ENCODE measurements at places on chromosomes 3 and 15.

- no peak for DNase-seq
Observed at GRCh38 chr3:20652231-20652986, 466.4 kb upstream of the SGO1 start.

DNA sequence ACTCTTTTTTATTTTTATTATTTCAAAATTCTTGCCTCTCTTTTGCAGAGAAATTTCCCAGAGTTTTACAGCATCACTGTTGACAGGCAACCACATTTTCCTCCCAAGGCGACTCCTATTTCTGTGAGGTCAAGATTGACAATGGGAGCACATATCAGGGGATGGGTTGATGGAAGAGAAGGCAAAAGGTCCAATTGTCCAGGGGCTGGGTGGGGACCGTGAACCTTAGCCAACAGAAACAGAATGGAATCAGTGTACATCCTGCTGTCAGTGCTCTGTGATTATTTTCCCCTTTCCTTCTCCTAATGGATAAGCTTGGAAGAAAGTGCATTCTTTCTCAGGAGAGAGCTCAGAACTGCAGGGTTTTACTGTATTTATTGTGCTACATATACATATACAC is 42.4 kb downstream of the CNTN6 start:
- no peak for DNase-seq

DNA sequence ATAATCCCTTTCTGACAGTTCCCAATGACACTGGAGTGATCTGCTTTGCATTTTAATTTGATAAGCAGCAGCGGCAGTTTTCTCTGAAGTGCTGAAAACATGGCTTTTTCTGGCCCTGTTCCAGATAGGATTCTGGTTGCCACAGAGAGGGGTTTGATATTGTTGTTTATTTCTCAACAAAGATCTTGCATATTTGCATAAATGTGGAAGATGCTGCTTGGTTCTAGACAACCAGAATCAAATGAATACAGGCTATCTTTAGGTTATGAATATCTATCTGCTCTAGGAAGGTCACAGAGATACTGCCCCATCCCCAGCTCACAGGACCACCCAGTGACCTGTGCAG is 137.1 kb downstream of the ZNF609 start:
- DNase-seq, result no peak

GRCh38 chr3:127706312-127706711 is 33.6 kb downstream of the ABTB1 start:
- DNase-seq, result no peak

- DNase-seq, result no peak
Observed at GRCh38 chr3:16508591-16508995, 4.9 kb downstream of the RFTN1 start.

- peak; percentile 81 for DNase-seq
Observed at GRCh38 chr3:61155701-61156292, 95.5 kb downstream of the FHIT start.

GRCh38 chr15:80442728-80443403 is 38.7 kb downstream of the ARNT2 start:
- no peak for DNase-seq

DNA sequence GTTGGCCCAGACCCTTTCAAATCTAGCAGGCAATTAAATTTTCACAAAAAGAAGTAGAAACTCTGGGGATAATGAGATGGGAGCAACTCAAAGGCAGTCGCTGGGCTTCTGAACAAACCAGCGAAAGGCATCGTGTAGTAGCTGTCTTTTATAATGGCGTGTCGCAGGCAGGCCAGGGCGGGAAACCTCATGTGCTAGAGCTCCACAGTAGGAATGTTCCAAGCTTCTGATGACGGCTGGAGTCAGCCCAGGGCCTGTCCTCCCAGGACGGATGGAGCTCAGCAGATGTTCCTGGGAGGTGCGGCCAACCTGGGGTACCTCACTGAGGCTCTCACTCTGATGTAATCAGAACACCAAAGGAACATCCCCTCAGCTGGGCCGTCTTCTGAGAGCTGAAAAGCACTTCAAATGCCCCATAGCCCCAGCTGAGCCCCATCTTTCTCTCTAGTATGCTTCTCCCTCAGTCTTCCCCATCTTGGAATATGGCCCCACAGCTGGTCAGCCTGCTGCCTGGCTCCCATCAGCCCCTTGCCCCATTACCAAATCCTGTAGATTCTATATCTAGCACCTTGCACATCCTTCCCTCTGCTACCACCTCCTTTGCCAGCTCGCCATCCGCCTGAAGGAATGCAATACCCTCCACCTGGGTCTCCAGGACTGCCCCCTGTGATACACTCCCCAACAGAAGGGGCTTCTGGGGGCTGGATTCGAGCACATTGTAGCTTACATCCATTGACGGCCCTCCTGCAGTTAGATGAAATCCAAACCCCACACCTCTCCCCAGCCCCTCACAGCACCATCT is 54.9 kb upstream of the ATP2B2 start:
- no peak for DNase-seq

DNA sequence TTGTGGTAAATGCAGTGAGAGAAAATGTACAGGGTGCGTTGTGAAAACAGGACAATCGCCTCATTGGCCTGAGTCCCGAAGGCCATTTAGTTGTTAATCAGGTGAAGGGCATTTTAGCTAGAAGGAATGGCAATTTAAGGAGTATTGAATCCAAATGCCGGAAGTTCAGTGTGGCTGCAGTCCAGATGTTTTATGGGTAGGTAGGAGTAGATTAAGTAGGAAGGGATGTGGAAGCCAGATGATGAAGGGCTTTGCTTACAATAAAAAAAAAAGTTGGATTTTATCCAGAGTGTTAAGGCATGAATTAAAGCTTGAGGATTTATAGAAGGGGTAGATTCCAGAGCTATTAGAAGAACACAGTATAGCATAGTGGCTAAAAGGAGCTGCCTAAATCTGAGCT is 572.7 kb downstream of the NLGN1 start:
- no peak for DNase-seq

GRCh38 chr3:71416876-71417275 is 166.7 kb downstream of the FOXP1 start:
- DNase-seq, result no peak

GRCh38 chr15:86316726-86317383 is 237.2 kb downstream of the AGBL1 start:
- no peak for DNase-seq

DNA sequence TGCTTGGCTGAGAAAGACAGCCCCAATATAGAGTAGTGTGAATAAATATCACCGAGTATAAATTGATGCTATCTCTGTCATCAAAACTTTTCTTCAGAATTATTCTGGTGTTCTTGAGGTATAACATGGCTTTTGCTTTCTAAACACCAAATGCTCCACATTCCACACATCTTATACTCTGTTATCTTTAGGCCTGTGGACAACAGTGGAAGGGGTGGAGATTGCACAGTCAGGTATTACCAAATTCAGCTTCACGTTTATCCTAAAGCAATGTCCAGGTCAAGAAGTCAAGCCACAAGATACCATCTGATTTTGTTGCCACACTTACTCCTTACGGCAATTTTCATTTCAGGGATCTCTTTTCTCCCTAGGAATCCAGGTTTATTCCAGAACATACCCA is 394.8 kb downstream of the SI start:
- no peak for DNase-seq

GRCh38 chr3:114221165-114221880 is 16.1 kb downstream of the ZNF80 start:
- DNase-seq, result no peak

DNA sequence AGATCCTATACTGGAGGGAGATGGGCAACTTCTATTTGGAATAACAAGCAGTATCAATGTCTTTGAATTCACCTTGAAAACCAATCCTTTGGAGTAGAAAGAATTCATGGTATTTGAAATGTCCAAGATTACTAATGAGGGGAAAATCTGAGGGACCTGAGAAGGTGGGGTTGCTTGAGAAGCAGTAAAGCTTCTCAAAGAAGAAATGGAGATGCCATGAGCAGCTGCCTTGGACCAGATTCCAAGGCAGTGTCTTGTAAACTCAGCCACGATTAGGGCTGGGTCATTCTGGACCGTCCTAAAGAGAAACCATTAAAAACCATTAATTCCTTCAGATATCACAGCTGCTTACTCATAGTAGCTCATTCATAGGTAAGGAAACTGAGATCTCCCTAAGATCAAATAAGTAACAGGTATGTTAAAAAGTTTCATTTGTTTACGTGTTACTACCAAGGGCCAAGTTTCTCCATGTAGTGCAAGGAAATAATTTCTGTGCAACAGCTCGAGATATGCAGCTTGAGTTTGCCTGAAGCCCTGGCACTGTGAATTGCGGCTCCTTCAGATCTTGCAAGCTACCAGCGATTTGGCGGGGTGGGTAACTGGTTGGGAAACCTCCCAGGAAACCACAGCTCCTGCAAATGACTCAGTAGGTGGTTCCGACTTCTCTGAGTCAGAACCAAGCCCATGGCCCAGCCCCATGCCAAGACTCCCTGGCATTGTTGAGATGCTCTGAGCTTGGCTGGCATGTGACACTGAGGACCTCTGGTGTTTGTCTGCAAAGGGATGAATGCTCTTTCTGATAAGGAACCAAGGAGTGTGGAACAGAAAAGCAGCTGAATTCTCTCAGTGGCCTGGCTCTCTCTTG is 296.8 kb downstream of the RORA start:
- no peak for DNase-seq

- DNase-seq, result no peak
Observed at GRCh38 chr3:8990266-8991215, 27.3 kb upstream of the RAD18 start.

DNA sequence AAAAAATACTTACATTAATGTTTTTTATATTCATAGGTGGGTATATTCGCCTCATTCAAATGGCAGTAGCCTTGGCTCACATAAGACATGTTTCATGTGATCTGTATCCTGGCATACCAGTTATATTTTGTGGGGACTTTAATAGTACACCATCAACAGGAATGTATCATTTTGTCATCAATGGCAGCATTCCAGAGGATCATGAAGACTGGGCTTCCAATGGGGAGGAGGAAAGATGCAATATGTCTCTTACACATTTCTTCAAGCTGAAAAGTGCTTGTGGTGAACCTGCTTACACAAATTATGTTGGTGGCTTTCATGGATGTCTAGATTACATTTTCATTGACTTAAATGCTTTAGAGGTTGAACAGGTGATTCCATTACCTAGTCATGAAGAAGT is 3.5 kb downstream of the PDE12 start:
- DNase-seq, result no peak

- no peak for DNase-seq
Observed at GRCh38 chr3:17431484-17432045, 310.9 kb downstream of the TBC1D5 start.

- peak; percentile 19 for DNase-seq
Observed at GRCh38 chr3:172002512-172003078, 36.8 kb upstream of the FNDC3B start.

GRCh38 chr15:47196048-47196447 is 521.3 kb upstream of the SEMA6D start:
- DNase-seq, result peak; percentile 83

DNA sequence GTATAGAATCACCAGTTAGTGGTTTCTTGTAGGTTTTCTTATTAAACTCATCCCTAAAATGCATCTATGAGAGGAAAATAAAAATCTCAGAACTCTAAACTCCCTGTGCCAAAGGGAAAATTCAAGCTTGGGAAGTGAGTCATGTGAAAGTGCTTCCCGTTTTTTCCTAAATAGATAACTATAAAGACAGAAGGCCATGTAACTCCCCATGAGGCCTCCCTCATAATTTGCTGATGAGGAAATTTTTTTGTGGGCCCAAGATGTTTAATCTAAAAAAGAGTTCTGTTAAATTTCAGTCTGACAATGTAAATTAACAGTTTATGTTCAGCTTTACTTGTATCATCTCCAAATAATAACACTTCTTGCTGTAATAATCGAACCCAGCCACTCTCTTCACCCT is 1273.9 kb downstream of the OTOL1 start:
- DNase-seq, result no peak

- DNase-seq, result no peak
Observed at GRCh38 chr3:168531116-168531515, 435.4 kb upstream of the GOLIM4 start.

DNA sequence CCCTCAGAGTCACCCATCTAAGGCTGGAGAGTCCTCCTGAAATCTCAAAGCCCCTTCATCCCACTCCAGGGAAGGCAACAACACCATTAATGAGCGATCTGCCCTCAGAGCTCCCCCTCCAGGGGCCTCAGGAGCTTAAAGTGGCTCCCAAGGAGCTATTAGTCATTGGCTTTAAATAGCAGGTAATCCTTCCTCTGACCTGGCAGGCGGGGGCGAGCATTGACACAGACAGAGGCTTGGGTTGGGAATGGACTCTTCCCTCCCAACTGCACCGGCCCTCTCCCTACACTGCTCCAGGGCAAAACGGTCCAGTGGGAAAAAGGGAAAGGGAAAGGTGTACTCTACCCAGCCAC is 1.4 kb downstream of the MFGE8 start:
- DNase-seq, result no peak

- no peak for DNase-seq
Observed at GRCh38 chr15:92625251-92625980, 30.2 kb downstream of the FAM174B start.

DNA sequence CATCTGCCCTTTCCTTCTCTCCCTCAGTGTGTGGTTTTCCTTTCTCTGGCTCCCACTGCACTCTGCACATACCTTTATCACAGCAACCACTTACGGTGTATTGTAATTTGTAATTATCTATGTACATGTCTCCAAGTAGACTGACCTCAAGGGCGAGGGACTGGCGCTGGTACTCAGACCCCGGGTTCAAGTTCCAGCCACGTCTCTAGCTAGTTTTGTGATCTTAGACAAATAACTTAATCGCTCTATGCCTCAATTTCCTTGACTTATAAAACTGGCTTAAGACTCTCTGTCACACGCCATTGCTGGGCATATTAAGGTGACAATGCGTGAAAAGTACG is 607 bp upstream of the SENP2 start:
- DNase-seq, result no peak

DNA sequence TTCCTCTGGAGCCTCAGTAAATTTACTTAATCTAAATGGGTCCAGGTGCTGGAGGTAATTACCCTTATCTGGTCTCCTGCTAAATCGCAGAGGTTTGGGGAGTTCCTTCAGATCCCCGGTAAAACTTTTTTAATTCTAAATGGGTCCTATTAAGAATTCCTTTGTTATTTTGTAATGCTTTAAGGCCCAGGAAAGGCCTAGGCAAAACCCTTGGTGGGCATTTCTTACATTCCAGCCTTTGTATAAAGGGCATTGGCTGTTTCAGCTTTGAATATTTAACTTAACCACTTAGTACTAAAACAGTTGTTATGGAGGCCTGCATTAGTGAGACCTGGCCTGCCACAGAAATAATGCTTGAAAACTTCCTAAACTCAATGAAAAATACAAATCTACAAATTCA is 14.9 kb upstream of the ZNF662 start:
- no peak for DNase-seq

DNA sequence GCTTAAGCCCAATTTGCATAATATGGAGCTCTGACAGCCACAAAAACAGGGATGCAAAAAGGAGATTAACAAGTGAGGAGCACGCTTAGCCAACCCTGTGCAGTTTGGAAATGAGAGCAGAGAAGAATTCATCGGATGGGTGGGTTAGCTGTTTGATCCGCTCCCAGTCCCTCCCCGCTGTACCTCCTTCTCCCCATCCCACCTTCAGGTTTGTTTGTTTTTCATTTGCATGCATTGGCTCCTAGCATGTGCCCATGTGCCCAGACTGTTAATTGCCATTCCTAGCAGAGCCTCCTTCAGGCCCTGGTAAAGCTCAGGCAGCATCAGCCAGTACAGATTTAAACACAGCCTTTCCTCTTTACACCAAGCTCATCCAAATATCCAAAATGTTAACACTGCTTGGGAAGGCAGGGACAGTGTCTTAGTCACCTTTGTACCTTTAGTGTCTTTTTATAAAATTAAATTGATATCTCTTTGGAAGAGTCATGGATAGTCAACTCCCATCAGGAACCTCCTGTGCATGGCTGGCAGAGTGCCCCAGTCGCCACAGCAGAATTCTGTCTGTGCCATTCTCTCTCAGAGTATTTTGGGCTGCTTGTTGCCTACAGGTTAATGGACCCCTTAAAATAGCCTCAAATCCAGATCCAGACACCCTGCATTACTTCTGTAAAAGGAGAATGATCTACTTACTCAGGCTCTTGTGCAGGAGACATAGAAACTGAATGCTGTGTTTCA is 244.2 kb downstream of the LSAMP start:
- DNase-seq, result no peak
